ENCODE measurements at places on chromosomes 6 and 20.

DNA sequence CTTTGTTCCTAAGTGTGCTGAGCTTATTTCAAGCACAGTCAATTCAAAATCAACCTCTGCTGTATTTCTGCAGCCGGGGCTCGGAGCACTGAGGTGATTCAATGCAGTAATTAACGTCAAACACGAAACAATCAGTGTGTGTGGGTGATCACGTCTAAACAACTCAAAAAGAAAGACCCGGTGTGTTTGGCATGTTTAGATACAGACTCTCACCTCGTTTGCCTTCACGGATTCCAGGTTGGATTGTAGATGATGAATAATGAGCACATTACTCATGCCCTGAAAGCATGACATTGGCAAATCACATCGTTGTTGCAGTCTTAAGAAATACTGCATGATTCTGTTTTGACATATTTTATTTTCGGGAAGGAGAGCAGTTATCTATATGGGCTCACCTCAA is 231.0 kb downstream of the QKI start:
- no peak for DNase-seq

DNA sequence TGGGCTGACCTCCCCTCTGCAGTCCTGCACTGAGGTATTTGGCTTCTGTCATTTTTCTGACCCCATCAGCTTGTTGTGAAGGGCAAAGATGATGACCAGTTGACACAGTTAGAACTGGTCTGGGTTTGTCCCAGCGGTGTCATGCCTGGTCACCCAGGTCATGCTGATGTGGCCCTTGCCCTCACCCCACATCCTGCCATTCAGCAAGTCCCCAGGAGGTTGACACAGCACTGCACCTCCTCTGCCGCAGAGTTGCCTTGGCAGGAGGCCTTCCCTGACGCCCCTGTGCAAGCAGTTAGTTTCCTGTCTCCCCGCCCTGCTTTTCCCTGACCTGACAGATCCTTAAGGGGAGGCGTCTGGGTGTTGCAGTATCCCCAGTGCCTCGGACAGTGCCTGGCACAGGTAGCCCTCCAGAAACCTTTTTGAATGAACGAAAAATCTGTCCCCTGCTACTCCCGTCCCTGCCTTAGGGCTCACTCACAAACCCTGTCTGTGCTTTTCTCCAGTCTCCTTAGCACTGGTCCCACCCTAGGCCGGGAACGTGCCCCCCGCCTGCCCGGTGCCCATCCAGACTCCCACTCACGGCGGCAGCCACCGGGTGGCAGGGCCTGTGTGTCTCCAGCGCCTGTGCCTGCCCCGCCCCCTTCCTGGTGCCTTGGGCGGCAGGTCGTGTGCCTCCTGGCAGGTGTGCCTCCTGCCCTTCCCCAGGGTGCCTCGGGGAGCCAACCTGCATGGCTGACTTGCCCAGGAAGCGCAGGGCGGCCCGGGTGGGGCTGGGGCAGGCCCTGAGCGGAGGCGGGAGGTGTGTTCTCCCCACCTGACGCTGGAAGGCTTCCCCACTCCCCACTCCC is 146.3 kb upstream of the RNF24 start:
- no peak for DNase-seq

- DNase-seq, result no peak
Observed at GRCh38 chr6:20365456-20365855, 36.2 kb upstream of the E2F3 start.

DNA sequence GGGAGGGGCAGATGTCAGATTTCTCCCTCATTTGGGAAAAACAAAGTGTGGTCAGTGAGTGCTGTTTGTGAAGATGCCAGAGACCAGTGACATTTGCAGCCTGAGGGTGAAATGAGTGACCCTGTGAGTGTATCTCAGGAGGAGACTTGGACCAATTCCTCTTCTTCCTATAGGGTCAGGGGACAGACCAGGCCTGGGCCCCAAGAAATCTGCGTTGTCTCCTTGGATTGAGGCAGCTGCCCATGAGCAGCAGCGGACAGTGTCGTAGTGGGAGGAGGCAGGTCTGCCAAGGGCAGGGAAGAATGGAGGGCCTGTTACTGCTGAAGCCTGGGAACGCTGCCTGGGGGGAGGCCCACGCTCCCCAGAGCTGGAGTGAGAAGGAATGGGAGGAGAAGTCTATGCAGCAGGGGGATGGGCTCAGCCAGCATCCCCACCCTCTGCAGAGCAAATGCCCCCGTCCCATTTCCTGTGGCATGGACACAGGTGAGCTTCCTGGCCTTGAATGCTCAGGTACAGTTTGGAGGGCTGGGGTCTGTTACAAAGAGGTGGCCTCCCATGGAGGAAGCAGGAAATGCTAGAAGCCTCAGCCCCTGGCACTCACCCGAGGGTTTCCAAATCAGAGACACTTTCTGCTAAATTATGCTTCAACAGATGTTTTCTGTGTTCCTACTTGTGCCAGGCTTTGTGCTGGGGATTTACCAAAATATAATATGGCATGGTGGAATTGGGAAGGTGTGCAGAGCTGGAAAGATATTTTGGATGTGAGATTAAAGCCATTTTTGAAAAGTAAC is 29.8 kb downstream of the DAAM2 start:
- DNase-seq, result no peak

DNA sequence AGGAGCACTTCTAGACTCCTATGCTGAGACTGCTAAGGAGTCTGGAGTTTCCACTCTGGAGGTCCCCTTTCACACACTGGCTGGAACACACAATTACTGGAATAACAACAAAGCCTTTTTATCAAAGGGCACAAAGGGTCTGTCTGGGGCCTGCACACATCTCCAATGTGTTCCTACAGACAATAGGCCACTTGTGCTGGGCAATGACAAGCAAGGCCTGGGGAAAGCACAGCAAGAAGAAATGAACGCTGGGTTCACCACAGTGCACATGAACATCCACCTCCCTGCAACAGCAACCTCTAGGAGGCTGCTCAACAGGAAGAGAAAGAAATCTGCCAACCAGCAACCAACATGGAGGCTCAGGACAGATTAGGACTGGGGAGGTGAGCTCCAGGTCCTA is 43.9 kb downstream of the TRPC4AP start:
- no peak for DNase-seq

- no peak for DNase-seq
Observed at GRCh38 chr6:127343809-127344659, 625 bp upstream of the ECHDC1 start.

Measured in stimulated activated CD8-positive, alpha-beta memory T cell treated with anti-CD3 and anti-CD28 coated beads, Interleukin-7, amount 100 ng/mL, for 4 hours (primary cell).